HuH-7 (cell line): ENCODE measurements at places on chromosomes 2 and 18.

DNA sequence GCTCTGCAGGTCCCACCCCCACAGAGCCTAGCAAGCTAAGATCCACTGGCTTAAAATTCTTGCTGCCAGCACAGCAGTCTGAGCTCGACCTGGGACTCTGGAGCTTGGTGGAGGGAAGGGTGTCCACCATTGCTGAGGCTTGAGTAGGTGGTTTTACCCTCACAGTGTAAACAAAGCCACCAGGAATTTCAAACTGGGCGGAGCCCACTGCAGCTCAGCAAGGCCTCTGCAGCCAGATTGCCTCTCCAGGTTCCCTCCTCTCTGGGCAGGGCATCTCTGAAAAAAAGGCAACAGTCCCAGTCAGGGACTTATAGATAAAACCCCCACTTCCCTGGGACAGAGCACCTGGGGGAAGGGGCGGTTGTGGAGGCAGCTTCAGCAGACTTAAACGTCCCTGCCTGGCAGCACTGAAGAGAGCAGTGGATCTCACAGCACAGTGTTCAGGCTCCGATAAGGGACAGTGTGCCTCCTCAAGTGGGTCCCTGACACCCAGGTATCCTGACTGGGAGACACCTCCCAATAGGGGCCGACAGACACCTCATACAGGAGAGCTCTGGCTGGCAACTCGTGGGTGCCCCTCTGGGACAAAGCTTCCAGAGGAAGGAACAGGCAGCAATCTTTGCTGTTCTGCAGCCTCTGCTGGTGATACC, 20.0 kb upstream of the NEMP2 start:
- no peak for DNase-seq

DNA sequence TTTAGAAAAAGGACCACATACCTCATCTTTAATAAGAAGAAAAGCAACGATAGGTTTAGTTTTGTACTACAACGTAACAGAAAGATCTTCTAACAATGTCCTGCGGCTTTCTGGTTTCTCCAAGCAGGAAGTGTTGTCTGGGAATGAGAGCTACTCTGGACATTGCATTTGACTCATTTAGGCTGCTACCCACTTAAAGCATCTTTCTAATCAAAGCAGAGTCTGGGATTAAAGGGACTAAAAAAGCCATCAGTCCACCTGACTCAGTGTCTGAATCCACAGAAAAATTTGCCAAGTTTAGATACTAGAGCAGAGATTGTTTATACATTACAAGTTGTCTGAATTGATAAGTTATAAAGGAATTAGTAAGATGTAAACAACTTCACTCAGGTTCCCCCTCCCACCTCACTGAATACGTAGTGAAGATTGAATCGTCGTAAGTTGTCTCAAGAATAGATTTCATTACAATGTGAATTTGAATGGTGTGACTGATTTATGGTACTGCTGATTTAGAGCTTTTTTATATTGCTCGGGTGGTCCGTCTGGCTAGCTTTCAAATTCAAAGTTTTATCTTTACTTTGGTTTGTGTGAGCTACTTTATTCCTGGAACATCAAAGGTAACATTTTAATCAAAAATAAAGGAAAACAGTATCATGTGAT, 70.2 kb upstream of the SMIM21 start:
- DNase-seq: no peak

DNA sequence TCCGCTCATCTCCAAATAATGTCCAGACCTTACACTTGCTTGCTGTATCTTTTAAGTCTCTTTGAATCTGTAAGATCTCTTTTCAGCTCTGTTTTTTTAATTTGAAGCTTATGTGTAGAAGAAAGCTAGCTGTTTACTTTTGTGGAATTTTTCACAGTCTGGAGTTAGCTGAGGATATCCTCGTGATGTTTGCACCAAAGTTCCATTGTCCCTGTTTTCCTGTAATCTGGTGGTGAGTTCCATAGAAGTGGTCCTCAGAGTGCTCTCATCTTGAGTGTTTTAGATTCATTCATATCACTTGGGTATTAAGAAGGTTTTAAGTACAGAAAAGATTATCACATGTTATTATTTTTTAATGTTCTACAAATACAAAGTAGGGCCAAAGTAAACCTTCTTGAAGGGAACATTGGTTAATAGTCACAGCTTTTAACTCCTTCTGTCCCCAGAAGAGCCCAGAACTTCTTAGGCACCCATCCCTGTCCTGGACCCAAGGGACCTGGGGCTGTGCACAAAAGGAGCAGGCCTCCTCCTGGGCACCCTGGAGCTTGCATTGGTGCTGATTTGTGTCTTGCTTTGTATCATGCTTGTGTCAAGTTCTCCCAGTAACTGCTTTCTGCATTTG, 15.0 kb downstream of the MLPH start:
- DNase-seq: no peak

GRCh38 chr2:37464067-37464466, 119.6 kb downstream of the QPCT start:
- no peak for DNase-seq

DNA sequence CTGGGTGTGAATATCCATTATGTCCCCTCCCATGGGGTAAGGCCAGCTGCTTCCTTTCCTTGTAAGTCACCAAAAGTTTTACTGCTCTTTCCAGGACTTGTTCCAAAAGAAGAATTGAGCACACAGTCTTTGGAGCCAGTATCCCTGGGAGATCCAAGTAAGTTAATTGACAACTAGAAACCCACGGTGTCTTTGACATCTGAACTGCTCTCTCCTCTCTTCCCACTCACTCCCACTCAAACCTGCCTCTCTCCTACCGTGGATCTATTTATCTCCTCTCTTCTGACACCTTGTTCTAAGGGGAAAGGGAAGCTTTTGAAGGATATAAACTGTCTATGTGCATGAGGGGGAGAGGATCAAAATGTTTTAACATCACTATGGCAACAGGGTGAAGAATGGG, 86.7 kb downstream of the VIT start:
- no peak for DNase-seq

- DNase-seq: no peak
Observed at GRCh38 chr18:70068981-70069380, 121.3 kb upstream of the CD226 start.

DNA sequence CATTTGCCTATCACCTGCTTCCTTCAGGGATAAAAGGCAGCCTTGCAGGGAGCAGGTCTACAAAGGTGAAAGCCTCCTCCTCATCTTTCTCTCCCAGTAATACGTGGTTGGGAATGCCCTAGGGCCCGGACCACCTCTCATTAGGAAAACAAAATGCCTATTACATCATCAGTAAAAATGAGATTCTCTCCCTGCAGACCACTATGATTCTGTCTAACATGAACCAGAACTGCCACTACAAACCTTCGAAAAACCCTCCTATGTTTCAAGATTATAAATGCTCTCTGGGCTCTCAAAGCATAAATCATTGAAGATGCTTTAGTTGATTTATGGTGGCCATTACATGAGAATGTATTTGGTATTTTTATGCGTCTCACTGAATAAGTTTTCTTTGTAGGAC, 108.4 kb upstream of the ARL5A start:
- no peak for DNase-seq

GRCh38 chr2:25380586-25381375, 39.1 kb upstream of the DNMT3A start:
- no peak for DNase-seq

DNA sequence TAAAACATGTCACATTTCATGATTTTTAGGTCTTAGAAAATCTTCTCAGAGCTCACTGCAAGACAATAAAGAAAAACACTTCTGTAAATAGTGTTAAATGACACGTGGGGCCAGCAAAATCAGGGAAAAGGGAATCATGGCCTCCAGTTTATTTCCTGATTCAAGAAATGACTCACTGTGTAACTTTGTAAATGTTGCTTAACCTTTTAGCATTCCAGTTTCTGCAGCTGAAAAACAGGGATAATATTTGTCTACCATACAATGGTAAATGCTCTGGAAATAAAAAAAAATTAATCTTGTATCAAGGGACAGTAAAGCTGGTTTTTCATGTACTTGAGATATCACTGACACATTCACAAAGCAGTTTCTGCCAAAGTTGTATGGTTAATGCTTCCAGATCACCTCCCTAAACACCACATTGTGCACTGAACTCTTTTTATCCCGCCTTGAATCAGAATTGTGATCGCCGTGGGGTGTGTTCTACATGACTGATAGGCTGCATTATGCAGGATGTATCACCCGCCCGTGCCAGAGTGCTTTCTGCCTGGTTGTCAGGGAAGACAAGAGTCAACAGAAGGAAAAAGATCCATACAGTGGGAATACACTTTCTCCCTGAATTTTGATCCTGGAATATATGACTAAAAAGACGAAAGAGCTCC, 238.8 kb downstream of the IKZF2 start:
- no peak for DNase-seq

DNA sequence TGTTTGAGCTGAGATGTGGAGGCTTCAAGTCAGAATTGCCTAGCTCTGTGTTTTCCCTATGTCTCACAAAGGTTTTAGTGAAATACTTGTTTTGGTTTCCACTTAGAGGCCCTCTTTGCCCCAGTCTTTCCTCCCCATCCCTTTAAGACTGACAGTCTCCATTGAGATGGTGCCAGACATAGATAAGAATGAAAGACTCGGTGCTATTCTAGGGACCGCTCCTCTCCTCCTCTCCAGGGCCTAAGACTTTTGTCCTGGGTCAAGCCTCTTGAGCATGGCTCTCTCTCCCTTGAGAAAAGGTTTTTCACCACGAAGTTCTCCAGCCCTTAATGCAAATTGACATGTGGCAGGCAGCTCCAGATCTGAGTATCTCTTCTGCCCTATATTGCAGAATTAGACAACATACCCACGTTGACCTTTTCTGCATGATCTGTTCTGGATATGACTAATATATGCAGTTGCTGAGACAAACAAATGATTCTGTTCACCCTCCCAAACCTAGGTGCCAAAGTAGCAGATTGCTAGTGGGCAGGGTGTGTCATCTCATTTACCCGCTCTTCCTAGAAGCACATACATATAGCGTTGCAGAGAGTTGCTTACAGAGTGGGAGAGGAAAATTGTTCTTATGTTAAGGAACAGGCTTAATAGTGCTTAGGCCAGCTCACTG, 47.5 kb upstream of the ACSL3 start:
- no peak for DNase-seq

DNA sequence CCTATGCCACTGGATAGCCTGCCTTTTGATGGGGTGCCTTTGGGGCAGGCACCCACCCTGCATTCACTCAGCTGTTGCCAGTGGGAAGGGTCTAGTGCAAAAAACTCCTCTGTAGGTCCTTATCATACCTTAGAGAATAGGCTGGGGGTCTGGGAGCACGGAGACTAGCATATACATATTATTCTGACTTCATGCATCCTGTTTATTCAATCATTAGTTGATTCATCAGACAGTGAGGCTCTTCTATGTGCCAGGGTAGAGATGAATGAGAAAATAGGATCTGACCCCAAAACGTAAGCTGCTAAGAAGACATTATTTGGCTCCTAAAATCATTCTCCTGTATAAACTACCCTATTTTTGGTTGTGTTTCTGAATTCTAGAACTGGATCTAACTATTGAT, 153.3 kb downstream of the TPGS2 start:
- no peak for DNase-seq

- no peak for DNase-seq
Observed at GRCh38 chr18:26550998-26551694, 2.8 kb upstream of the KCTD1 start.

- DNase-seq: no peak
Observed at GRCh38 chr2:8406271-8406670, 275.6 kb upstream of the ID2 start.

DNA sequence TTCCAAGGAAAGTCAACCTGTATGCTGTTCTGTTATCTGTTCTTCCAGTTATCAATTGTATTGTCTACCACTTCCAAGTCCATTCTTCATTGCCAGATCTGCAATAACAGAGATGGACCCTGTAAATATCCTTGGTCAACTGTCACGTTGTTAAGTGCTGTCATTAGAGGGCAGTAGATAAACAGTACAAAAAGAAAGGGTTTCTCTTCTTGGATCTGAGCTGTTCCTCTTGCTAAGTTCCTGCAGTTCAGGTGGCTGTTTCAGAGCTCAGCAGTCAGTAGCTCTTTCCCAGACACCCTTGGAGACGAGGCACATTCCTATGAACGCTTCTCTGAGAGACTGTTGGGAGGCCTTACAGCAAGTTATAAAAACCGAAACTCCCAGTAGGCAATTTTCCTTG, 957.1 kb upstream of the CHAC2 start:
- DNase-seq: peak; percentile 14

- DNase-seq: no peak
Observed at GRCh38 chr2:55862673-55863390, 60.8 kb downstream of the EFEMP1 start.

DNA sequence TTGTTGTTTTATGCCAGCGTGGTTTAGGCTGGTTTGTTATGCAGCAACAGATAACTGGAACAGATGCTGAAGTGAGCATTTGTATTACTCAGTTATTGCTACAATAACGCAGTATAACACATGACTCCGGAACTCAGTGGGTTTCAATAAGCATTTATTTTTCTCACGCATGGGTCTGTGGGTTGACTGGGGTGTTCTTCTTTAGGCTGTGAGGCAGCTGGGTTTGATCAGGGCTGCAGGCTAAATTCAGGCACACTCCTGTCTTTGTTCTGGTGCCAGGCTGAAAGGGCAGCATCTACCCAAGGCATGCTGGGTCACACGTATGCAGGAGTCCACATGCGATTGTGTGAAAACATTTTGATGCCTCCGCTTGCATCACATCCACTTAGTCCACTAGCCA, 3.8 kb upstream of the SLC1A4 start:
- DNase-seq: no peak

DNA sequence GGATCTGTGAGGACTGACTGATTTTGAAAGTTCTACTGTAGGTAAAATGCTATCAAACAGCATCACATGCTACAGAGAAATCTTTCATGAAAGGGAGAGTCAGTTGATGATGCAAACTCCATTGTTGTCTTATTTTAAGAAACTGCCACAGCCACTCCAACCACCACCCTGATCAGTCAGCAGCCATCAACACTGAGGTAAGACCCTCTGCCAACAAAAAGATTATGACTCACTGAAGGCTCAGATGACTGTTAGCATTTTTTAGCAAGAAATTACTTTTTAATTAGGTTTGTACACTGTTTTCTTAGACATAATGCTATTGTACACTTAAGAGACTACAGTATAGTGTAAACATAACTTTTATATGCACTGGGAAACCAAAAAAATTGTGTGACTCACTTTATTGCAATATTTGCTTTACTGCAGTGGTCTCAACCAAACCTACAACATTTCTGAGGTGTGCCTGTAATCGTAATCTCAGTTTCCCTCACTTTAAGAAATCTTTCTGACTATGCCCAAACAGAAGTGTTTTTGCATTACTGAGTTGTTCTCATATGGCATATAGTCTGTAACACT, 42.8 kb downstream of the METTL8 start:
- no peak for DNase-seq

DNA sequence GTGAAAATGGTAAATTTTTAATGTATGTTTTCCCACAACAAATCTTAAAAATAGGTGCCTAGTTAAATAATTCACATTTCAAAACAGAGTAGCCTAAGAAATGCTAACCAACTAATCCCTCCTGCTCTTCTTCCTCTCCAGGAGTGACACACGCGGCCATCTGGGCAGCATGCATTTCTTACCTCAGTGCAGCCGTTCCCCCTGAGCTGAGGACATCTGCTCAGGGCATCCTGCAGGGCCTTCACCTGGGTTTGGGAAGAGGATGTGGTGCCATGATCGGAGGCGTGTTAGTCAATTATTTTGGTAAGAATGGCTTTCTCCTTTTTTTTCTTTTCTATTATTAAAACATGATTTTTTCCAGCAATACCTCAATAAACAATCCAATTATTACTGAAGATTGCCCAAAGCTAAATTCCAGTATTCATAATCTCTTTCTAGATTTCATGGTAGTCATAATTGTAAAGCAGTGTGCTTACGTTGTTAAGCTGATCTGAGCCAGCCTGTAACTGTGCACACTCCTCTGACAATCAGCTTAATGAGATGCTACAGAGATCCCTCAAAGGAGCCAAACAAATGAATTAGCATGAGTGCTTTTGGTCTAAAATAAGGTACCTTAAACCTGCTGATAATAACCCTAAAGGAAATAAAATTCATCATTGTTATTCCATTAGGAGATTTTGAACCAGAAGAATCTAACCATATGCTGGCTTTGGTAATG, 45.8 kb downstream of the NEMP2 start:
- no peak for DNase-seq
